ENCODE measurements at places on chromosomes 13 and 19.

- DNase-seq, result no peak
Observed at GRCh38 chr19:50772476-50772875, 2.2 kb downstream of the GPR32 start.

- no peak for DNase-seq
Observed at GRCh38 chr13:32804673-32805230, 211.5 kb upstream of the KL start.

GRCh38 chr13:38381890-38382289, 32.2 kb downstream of the UFM1 start:
- DNase-seq, result no peak

- DNase-seq, result no peak
Observed at GRCh38 chr13:51825681-51826254, 19.2 kb downstream of the TMEM272 start.

DNA sequence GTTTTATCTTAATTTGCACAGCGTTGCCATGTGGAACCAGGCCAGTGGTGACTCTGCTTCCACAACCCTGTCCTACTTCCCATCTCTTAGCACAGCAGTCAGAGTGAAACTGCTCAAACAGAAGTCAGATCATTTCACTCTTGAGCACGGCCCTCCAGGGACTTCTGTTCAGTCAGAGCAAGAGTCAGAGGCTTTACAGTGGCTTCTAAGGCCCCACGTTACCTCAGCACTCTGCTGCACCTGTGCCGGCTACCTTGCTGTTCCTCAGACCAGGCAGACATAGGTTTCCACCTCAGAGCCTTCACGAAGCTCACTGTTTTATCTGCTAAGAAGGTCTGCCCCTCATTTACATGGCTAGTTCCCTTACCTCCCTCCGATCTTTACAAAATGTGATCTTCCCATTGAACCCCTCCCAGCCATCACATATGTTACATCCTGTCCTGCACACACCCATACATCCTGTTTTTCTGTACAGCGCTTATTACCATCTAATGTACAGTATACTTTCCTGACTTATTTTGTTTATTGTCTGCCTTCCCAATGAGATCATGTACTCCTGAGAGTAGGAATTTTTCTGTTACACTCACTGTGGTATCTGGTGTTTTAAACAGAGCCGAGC, 41.6 kb downstream of the TM9SF2 start:
- no peak for DNase-seq

DNA sequence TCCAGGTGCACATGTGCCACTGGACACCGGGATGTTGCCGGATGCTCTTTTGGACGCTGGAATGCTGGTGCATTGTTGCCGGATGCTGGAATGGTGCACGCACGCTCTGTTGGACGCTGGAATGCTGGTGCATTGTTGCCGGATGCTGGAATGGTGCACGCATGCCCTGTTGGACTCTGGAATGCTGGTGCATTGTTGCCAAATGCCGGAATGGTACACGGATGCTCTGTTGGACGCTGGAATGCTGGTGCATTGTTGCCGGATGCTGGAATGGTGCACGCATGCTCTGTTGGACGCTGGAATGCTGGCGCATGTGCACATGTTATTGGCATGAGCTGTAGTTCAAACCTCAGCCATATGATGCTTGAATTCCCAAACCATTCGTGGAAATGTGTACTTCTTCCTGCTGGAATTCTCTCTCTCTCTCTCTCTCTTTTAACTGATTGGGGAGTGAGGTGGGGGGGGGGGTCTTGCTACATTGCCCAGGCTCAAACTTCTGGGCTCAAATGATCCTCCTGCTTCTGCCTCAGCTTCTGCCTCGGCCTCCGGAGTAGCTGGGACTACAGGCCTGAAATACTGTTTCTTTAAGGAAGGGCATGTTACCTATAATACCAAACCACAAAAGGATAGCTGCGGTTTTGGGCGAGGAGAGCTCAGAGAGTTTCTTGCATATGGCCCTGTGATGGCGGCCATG, 1.2 kb upstream of the MCF2L start:
- DNase-seq, result no peak

GRCh38 chr13:39811051-39811450, 155.6 kb downstream of the COG6 start:
- DNase-seq, result no peak

DNA sequence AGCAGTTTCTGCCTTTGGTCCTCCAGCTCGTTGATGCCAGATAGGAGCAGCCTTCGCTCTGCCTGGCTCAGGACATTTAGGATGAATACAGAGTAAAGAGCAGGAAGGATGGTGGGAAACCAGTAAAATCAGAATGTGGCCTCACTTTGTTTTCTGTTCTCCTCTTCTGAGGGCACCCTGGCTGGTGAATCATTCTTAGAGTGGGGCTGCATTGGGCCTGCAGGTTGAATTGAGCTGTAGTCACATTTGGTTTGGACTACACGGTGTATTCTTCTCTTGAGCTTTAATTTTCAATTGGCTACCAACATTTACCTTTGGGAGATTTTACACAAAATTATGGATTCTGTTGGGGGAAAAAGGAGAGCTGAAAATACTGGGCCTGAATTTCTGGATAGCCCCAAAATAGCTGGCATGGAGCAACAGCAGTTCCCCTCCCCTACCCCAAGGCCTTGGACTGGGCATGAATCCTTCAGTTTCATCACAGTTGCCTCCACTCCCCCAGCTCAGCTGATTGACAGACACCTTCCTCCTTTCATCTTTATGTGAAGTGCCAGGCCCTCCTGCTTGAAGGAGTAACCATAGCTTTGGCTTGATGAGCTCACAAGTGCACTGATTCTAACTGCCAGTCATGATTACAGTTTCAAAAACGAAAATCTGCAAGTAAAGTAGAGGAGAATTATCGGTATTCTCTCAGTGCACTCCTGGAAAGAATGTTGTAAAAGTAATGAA, 24.3 kb downstream of the ERCC5 start:
- DNase-seq, result no peak

DNA sequence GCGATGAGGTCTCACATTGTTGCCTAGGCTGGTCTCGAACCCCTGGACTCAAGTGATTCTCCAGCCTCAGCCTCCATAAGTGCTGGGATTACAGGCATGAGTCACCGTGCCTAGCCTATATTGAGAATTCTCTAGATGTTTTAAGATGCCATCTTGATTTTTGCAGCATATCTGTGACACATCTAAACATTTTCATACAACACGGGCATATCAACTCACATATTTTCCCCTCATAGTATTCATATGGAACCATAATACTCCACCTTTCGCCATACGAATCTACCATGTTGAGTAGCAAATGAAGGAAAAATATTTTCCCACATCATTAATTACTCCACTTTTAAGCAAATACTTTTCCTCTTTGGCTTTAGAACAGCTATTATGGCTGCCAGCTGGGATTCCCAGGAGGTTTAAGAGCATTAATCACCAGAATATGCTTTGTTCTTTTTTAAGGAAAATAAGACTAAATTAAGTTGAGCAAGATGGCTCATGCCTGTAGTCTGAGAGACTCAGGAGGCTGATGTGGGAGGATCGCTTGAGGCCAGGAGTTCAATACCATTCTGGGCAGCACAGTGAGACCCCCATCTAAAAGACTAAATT, 56.9 kb upstream of the GTF2F2 start:
- no peak for DNase-seq

DNA sequence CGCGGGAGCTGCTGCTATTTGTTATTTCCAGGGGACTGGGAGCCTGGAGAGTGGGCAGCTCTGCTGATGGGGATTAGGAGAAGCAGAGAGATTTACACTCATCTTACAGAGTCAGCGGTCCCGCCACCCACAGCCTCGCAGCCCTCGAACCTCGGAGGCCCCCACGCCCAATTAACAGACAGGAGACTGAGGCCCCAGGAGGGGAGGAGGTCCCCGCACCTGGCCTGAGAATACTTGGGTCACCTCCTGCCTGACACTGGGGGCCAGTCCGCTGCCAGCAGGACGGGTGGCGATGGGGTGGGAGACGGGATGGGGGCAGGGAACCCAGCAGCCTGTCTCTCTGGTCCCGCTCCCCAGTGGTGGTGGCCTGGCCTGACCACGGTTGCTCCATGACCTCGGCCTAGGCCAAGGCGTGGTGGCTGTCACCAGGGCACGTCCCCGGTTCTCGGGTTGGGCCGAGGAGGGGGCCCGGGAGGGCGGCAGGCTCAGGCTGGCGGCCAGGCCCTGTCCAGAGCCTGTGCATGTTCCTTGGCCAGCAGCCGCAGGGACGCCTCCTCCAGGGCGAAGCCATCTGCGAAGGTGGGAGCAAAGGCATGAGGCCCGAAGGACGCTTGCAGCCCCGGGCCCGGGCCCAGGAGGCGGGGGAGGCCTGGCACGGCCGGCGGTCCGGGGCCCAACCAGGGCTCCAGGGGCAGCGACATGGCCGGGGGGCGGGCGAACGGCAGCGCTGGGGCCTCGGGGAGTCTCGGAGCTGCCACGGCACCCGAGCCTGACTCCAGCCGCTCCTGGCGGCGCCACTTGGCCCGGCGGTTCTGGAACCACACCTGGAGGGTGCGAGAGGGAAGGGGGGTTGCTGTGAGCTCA, 1.7 kb downstream of the RAX2 start:
- no peak for DNase-seq

GRCh38 chr19:51607920-51608562, 22.2 kb downstream of the SIGLEC5 start:
- DNase-seq, result peak; percentile 30

All from activated CD4-positive, CD25-positive, alpha-beta regulatory T cell (primary cell).